Umbilical cord (tissue), 2 donors: ENCODE measurements at places on chromosomes 7 and 10. TPM values are rescaled to one million over a fixed set of nuclear protein-coding genes. Genes with fewer than 3 reads are reported as not detected.

DNA sequence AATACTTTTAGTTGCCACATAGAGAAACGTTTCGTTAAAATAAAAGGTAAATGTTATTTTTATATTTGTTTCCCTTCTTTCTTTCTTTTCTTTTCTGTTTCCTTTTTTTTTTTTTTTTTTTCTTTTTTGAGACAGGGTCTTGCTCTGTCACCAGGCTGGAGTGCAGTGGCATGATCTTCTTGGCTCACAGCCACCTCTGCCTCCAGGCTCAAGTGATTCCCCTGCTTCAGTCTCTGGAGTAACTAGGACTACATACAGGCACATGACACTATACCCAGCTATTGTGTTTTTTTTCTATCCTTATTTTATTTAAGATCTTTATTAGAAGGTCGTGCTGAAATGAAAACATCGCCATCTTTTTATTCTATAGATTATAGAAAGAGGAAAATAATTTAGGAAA lies 661.8 kb upstream of the MBL2 start:
- no peak for DNase-seq

- no peak for DNase-seq
Measured at GRCh38 chr7:77349141-77349540, 67.0 kb downstream of the GSAP start.

DNA sequence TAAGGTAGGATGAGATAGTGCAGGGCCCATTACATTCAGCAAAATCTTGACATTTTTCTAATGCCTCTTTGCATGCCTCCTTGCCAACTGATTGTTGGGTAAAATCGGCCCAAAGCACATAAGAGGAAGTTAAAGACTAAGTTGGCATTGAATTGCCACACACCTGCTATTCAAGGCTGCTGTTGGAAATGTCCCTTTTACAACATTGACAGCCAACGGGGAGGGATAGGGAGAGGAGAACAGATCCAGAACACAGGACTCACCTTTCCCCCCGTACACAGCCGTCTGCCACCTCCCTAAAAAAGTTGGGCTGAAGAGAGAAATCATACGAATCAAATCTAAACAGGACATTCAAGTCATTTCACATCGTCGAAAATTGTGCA lies 695 bp downstream of the FAM237B start:
- no peak for DNase-seq

DNA sequence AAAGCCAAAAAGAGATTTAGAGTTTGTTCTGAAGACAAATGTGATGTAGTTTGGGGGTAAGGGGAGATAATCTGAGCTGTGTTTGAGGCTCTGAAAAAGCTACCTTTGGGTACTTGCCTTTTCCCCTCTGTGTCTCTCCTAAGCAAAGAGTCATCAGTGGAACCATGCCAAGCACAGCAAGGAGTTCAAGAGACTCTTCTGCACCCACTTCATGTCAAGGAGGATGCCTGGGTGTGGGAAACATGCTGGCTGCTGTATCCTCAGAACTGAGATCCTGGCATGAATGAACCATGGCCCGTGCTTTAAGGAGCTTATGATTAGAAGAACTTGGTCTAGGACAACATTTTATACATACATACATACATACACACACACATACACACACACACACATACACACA lies 142.9 kb downstream of the NOC3L start:
- DNase-seq: no peak

DNA sequence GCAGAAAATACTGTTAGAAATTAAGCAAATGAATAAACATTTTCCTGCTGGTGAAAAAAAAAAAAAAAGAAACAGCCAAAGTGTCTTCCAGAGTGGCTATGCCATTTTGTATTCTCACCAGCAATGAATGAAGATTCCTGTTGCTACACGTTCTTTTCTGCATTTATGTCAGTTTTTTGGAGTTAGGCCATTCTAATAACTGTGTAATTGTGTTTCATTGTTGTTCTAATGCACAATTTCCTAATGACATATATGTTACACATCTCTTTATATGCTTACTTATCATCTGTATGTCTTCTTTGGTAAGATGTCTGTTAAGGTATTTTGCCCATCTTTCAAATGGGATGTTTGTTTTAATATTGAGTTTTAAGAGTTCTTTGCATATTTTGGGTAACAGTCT lies 213.7 kb downstream of the ITGB1 start:
- DNase-seq: no peak

DNA sequence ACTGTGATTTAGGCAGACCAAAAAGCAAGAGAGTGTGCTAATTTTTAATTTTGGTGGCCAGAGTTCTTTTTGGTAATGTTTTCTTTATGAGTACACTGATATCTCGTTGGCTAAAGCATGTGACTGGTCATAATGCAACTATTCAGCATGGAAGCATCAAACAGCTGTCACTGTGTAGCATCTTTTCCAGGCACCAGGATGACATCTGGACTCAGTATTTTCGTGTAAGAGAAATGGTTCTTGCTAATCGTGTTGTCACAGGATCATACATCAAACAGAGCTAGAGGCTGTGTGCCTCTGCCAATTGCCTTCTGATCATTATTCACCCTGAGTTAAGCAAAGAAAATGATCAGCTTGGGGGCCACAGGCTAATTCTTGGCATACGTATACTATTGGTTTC lies 118.9 kb downstream of the SND1 start:
- peak; percentile 27 for DNase-seq

DNA sequence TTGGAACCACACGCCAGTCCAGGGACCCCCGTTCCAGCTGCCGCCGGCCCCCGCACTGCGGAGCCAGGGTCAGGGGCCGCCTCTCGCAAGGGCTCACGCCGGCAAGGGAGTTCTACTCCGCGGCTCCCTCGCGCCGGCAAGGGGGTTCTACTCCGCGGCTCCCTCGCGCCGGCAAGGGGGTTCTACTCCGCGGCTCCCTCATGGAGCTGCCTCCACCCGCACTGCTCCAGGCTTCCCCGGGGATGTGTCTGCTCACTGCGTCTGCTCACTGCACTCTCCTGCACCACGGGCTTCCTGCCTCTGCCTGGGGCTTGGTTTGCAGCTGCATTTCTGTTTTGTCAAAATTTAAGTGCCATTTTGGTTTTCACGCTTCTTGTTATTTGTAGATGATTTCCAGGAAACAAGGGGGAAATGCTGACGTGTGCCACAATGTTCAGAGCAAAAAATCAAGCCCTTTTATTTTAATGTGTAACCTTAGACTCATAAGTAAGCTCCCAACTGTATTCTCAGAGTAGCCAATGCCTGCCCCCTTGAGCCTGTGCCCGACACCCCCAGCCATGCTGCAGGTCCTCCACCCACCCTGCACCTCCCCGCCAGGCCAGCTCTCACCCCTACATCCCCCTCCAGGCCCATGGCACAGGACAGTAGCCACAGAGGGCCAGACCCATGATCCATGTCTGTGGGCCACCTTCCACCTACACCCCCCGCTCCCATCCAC lies 246.2 kb downstream of the MAD1L1 start:
- DNase-seq: no peak

GRCh38 chr7:84200859-84201258 lies 6.3 kb upstream of the SEMA3A start:
- no peak for DNase-seq

GRCh38 chr10:25694971-25695370 lies 239.1 kb upstream of the MYO3A start:
- no peak for DNase-seq

- DNase-seq: no peak
Measured at GRCh38 chr7:40978047-40978446, 724.8 kb downstream of the INHBA start.

- DNase-seq: no peak
Measured at GRCh38 chr7:129702316-129702715, 90.8 kb downstream of the NRF1 start.

- peak; percentile 23 for DNase-seq
Measured at GRCh38 chr10:77873536-77874380, 52.8 kb downstream of the DLG5 start.

Gene TMEM26
- total RNA-seq: 1.9 TPM

Gene MYL10
- total RNA-seq: not detected

Gene AVPI1
- 7.0 TPM for total RNA-seq

Gene OGDHL
- total RNA-seq: not detected

Gene TMEM213
- total RNA-seq: 4.6 TPM

Gene TRIM74
- not detected for total RNA-seq

Gene ADAP1
- total RNA-seq: 13.5 TPM

Gene METTL27
- not detected for total RNA-seq

Gene PNLIPRP3
- total RNA-seq: 0.96 TPM

Gene ACTR3C
- total RNA-seq: 2.4 TPM

Gene HOXA1
- total RNA-seq: 1.9 TPM

Gene PIK3AP1
- total RNA-seq: 18.3 TPM
